ENCODE measurements at places on chromosomes 3 and 15.
A peak's percentile ranks its signal among the peaks of the same experiment; 100 is the strongest.

DNA sequence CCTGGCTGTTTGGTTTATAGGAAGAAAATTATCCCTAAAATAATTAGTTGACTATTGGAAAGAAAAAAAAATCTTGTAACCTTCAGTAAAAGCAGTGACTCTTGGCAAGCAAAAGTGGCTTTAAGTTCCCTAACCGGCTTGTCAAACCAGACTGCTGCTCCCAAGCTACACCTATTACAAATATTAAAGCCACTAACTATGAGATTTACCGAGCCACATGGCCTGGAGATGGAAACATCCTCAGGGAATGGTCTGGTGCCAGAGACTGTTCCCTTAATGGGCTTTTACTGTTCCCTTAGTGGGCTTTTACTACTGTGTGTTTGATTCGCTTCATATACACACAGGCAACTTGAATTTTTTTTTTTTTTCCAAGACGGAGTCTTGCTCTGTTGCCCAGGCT is 35.9 kb upstream of the ZNF774 start:
- no peak for DNase-seq

- no peak for DNase-seq
These were observed 129.3 kb upstream of the FEZF2 start for GRCh38 chr3:62502315-62503300.

DNA sequence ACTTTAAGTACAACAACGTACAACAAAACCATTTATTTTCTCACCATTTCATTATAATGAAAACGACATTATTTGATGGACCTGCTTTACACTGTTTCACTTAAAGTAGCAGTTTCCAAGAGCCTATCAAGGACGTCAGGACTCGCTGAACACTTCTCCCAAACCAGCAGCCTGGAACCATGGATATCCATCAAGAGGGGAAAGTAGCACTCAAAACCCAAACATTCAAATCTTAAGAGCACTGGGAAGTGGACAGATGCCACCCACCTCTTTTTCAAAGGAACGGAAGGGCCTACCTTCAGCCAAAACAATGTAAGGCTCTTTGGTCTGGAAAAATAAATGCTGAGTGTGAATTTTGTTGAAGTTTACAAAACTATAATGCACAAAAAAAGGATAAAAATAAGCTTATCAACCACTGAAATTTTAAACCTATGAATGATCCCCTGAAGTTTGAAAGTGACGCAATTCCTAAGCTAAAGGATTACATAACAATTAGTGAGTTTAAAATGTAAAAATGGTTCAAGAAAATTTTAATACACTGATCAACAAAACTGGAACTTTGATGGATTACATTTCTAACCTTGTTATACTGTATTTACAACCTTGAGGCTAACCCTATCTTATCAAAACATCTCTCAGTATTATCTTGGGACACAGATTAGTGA is 4.6 kb downstream of the PIK3R4 start:
- DNase-seq = no peak

DNA sequence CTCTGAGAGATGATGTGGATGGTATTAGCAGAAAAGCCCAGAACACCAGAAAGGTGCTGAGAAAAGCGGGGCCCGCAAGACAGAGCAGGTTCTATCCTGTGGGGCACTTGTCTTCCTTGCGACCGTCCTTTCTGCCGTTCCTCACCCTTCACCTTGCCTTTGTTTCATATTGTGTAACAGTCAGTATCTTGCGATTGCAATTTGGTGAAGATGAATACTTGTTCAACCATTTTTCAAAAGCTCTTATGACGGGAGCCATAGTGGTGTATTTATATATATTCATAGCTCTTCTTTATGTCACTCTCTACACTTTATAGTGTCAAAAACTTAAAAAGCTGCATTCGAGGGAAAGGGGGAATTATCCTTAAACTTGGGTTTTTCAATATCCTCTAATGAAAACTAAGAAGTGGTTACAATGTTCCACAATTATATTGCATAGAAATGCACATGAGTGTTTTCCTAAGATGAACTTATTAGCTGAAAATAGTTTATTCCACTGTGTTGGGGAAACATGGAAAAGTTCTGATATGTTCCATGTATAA is 797 bp downstream of the MAP3K13 start:
- DNase-seq = no peak

- no peak for DNase-seq
These were observed 8.2 kb downstream of the MAP2K1 start for GRCh38 chr15:66394915-66395314.

DNA sequence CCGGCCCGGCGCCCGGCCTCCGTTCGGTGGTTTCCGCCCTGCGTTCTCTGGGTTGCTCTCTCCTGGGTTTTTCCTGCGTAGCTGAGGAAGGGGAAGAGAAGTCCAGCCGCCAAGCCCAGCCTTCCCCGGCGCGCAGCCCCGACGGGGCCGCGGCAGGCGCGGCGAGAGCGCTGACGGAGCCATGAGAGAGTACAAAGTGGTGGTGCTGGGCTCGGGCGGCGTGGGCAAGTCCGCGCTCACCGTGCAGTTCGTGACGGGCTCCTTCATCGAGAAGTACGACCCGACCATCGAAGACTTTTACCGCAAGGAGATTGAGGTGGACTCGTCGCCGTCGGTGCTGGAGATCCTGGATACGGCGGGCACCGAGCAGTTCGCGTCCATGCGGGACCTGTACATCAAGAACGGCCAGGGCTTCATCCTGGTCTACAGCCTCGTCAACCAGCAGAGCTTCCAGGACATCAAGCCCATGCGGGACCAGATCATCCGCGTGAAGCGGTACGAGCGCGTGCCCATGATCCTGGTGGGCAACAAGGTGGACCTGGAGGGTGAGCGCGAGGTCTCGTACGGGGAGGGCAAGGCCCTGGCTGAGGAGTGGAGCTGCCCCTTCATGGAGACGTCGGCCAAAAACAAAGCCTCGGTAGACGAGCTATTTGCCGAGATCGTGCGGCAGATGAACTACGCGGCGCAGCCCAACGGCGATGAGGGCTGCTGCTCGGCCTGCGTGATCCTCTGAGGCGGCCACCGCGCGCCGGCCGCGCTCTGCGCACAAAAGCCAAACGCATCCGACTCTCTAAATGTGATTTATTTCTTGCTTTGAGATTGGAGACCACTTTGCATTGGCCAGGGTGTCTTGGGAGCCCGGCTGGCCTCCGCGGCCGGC is 727 bp downstream of the RAP2B start:
- no peak for DNase-seq

DNA sequence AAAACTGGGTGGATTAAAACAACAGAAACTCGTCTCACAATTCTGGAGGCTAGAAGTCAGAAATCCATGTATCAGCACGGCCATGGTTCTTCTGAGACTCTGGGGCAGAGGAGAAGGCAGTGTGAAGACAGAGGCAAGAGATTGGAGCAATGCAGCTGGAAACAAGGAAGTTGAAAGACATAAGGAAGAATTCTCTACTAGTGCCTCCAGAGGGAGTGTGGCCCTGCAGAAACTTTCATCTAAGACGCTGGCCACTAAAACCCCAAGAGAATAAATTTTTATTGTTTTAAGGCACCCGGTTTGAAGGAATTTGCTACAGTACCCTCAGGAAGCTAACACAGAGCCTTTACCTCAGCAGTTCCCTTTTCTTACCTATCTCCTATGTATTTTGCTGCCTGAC is 1012.2 kb upstream of the CADM2 start:
- peak; percentile 44 for DNase-seq

DNA sequence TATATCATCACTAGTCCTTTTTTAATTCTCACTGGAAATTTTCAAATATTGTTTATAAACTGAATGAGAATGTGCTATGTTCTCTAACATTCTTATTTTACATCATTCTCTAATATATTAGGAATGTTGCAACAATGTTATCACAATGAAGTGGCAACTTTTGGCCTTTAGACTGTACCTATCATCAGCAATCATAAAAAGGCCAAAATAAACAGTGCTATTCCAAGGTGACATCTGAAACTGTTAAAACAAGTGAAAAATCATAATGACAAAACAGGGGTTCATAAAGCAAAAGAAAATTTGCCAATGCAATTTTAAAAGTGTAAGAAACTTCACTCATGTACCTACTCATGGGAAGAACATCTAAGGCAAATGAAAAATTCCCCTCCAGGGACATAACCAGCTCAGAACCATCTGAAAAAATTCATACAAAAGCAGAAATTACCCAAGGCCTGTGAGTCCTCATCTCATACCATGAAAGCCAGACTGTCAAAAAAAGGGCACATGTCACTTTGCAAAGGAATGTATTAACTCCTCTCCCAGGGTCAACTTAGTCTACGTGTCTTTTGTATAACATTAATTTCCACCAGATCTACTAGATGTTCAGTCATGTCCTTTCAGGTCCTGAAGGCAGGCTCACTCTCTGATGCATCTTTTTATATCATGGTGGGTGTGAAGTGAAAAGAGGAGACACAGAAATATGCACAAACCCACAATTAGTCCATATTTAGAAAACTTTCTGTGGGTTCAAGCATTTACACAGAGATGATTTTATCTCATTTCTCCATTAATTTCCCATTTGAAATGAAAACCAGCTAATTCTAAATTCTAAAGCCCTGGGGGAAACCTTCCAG is 211.9 kb downstream of the CBLB start:
- DNase-seq = no peak

Measured in LoVo (cell line).